NCI-H1417 treated with DMSO at 0.1 percent for 48 hours (cell line): ENCODE measurements at places on chromosomes 13 and 19.
A peak's percentile ranks its signal among the peaks of the same experiment; 100 is the strongest.

DNA sequence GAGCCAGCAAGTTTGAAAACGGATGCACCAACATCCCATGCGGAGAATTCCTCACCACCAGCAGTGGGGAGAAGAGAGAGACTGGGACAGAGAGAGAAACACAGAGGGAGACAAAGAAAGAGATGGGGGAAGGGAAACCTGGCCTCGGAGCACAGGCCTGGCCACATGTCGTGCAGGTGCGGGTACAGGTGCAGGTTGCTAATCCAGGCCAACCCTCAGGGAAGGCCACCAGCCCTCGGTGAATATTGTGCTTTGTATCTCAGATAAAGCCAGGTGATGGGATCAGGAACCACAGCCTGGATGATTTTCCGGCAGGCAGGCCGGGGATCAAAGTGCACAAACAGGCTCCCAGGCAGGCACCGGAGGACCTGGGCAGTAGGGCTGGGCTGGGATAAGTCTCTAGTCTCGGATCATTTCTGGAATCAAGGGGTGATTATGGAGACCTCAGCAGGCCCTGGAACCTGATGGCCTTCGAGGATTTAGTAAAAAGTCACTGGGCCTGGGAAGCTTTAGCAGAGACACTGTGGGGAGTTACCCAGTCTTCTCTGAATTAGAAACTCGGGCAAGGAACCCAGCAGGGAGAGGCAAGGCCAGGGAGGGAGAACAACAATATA lies 3.7 kb downstream of the GAS6 start:
- no peak for DNase-seq

DNA sequence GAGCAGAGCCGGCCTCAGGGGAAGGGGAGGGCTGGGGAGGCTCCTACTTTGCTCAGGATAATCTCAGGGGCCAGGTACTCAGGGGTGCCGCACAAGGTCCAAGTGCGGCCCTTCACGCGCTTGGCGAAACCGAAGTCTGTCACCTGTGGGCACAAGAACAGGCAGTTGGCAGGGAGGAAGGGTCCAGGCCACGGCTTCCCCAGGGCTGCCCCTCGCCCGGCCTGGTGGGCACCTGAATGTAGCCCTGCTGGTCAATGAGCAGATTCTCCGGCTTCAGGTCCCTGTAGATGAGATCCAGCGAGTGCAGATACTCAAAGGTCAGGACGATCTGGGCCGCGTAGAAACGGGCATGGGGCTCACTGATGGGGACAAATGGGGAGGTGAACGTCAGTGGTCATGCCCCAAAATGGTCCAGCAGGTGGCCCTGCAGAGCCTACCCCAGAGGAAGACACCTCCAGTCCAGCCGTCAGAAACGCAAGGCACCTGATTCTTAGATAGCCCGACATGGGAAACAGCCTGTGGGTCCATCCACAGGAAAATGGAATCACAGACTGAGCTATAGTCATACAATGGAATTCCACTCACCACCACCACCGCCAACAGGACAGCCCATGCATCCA lies 7.1 kb upstream of the SAMD1 start:
- no peak for DNase-seq

GRCh38 chr19:14835011-14835410 lies at the start of the genes OR7A5 and OR7C1:
OR7A5 (minus strand) TSS chr19:14835185; CDS start chr19:14828241, 6,944 bp downstream.
OR7C1 (minus strand) TSS chr19:14835185; CDS start chr19:14800136, 35,049 bp downstream.
- no peak for DNase-seq

DNA sequence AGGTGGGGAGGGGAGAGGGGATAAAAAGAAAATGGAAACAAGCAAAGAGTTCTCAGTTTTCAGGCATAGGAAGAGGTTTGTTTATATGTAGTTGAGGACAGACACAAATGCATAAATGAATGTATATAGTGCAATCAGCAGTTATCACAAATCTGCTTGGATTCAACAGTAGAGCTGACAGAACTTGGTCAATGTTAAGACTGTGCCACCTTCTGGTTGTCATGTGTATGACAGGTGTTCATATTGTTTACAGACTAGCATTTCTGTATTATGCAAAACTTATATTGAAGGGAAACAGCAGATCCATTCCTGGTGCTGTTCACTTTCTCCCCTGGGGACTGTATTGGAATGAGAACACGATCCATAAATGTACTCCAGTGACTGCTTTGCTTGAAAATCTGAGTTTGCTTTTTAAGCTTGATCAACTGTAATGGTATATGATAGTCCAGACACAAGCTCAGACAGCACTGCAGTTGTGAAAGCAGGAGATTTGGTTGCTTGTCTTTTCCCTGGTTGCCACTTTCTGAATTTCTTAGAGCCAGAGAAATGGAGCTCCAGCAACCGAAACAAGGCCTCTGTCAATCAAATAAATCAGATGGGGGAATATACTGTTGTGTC lies 319.5 kb upstream of the OBI1 start:
- DNase-seq = peak; percentile 69
